ENCODE measurements at places on chromosomes 2 and 18.

GRCh38 chr2:89850881-89851582 is 1159.6 kb downstream of the RPIA start:
- no peaks in the 10 kb centered on the region for H3K4me1 ChIP-seq
- no peak overlapping the region for H3K27ac ChIP-seq
- DNase-seq, result no peak
- H3K36me3 ChIP-seq, result no peaks in the 10 kb centered on the region
- H3K27me3 ChIP-seq, result no peaks in the 10 kb centered on the region

GRCh38 chr2:3895021-3895420 is 191.6 kb downstream of the DCDC2C start:
- H3K4me1 ChIP-seq, result no peaks in the 10 kb centered on the region
- H3K36me3 ChIP-seq, result no peaks in the 10 kb centered on the region
- DNase-seq, result no peak
- H3K27ac ChIP-seq, result no peak overlapping the region

GRCh38 chr2:181806039-181806392 is 85.5 kb upstream of the ITPRID2 start:
- no peak overlapping the region for H3K27ac ChIP-seq
- no peak for DNase-seq
- H3K4me1 ChIP-seq, result no peaks in the 10 kb centered on the region
- no peaks in the 10 kb centered on the region for H3K27me3 ChIP-seq
- H3K4me3 ChIP-seq, result no peak overlapping the region

DNA sequence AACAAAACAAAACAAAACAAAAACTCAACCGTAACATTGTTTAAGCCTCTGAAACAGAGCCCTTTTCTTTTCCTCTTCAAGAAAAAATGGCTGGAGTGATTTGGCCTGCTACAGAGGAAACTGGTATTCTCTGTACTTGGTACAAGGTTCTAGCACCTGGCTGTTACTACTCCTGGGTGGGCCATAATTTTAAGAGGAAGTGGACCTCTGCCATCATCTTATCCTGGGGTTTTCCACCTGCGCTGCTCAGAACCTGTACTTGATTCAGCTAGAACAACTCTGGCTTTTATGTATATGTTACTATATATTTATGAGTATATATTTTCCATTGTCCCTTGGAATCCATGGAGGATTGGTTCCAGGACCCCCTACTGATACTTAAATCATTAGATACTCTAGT is 22.5 kb downstream of the SRSF7 start:
- H3K27me3 ChIP-seq, result no peaks in the 10 kb centered on the region
- peaks cover 53% of the 10 kb centered on the region for H3K36me3 ChIP-seq
- H3K4me1 ChIP-seq, result peaks cover 11% of the 10 kb centered on the region
- H3K4me3 ChIP-seq, result no peak overlapping the region
- DNase-seq, result no peak

GRCh38 chr18:14086458-14087231 is 45.6 kb downstream of the ZNF519 start:
- H3K27me3 ChIP-seq, result no peaks in the 10 kb centered on the region
- H3K4me3 ChIP-seq, result no peak overlapping the region
- no peak for DNase-seq
- H3K27ac ChIP-seq, result no peak overlapping the region
- no peaks in the 10 kb centered on the region for H3K36me3 ChIP-seq

GRCh38 chr18:59752666-59753065 is 55.4 kb upstream of the CCBE1 start:
- no peaks in the 10 kb centered on the region for H3K4me1 ChIP-seq
- H3K4me3 ChIP-seq, result no peak overlapping the region
- H3K36me3 ChIP-seq, result no peaks in the 10 kb centered on the region
- H3K27me3 ChIP-seq, result no peaks in the 10 kb centered on the region
